Spleen (tissue), 13 donors: ENCODE measurements at places on chromosomes 7 and 10. TPM values are rescaled to one million over a fixed set of nuclear protein-coding genes. Genes with fewer than 3 reads are reported as not detected.

GRM3 gene
- not detected for total RNA-seq

DNA sequence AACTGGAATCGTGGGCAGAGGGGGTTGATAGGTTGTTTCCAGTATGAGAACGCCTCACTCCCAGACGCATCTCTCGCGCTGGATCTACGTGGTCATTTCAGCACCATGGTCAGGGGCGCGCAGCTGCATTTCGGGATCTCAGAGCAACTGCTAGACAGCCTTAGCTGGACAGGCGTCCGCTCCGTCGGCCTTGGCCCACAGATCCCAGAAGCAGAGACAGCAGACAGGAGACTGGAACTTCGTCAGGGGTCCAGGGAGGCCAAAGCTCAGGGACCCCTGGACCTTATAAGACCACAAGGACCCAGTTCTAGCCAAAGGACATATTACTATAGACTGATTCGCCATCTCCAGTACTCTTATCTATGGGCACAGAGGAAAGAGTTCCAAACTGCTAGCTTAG is 5.3 kb downstream of the NEUROG3 start:
- no peak overlapping the region for H3K27ac ChIP-seq
- DNase-seq, result no peak
- peaks cover 78% of the 10 kb centered on the region for H3K27me3 ChIP-seq
- no peak overlapping the region for H3K4me3 ChIP-seq
- peaks cover 14% of the 10 kb centered on the region for H3K4me1 ChIP-seq

DNA sequence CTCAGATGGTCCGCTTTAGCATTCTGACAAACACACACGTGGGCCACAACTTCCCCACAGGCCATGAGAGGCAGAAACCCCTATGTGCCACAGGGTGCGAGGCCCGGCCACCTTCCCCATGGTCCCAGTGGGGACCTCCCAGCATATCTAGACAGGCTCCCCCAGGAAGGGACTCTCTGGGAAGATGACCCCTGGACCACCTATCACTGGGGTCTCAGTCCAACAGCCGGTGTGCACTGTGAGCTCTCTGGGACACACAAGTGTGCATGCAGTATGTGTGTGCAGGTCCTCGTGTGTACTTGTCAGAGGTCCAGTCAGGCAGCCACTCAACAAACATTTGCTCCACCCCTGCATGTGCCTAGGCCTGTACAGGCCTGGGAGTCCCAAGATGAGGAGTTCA is 18.7 kb downstream of the GRID1 start:
- peak; percentile 48 for DNase-seq
- no peaks in the 10 kb centered on the region for H3K4me1 ChIP-seq
- no peaks in the 10 kb centered on the region for H3K36me3 ChIP-seq
- peaks cover 25% of the 10 kb centered on the region for H3K27me3 ChIP-seq
- no peak overlapping the region for H3K4me3 ChIP-seq
- H3K27ac ChIP-seq, result no peak overlapping the region

GRCh38 chr10:8438603-8439002 is 384.1 kb downstream of the GATA3 start:
- no peak for DNase-seq
- H3K4me3 ChIP-seq, result no peak overlapping the region
- no peaks in the 10 kb centered on the region for H3K27me3 ChIP-seq
- no peaks in the 10 kb centered on the region for H3K4me1 ChIP-seq
